ENCODE measurements at places on chromosomes 3 and 15.

DNA sequence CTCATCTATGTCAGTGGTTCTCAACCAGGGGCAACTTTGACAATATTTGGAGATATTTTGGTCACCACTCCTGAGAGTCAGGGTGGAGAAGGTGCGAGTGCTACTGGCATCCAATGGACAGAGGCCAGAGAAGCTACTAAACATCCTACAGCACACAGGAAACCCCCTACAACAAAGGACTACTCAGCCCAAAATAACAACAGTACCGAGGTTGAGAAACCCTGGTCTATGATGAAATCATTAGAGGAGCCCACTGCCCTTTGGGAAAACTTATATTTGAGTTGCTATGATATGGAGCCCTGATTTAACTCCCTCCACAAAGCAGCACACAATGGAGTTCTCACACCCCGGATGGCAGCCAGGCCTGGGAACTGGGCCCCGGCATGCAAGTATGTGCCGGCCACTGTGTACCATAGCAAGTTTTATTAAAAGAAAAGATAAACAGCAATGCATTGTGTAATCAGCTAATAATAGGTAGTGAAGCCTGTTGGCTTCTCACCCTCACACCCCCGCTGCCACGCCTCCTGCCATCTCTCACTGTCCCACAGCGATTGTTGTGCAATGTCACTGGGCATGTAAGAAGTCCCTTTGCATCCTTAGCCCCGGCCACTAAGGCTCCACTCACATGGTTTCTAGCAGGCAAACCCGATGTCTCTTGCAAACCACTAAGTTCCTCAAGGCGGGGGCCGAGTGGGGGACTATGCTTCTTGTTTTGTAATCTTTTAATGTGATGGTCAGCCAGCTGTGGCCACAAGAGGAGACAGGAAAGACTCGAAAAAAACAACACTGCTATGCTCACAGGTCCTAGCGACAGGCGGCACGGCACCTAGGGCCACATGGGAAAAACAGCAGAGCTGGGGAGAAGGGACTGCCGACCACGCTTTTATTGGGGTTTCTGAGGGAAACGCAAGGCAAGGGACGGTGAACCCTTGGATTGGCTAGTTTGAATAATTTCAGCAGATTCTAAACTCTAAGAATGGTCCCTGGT is 110.0 kb downstream of the AQP9 start:
- no peak for DNase-seq

DNA sequence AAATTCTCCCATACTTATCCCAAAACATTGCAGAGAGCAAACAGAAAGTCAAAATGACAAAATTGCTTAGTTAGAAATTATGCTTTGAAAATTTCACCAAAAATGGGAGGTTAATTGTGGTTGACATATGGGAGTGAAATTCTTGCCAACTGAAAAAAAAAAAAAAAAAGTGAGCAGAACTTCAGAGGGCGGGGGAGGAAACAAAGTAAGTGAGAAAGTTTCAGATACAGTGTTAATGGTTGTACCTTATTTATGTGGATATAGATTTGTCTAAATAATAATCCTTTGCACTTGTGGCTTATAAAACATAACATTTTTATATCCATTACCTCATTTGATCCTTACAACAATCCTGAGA is 91.5 kb upstream of the RAP2B start:
- no peak for DNase-seq

- DNase-seq, result no peak
Measured at GRCh38 chr3:141091426-141091825, 40.3 kb downstream of the SPSB4 start.

- peak; percentile 41 for DNase-seq
Measured at GRCh38 chr3:124834723-124835718, 52.1 kb downstream of the ITGB5 start.

DNA sequence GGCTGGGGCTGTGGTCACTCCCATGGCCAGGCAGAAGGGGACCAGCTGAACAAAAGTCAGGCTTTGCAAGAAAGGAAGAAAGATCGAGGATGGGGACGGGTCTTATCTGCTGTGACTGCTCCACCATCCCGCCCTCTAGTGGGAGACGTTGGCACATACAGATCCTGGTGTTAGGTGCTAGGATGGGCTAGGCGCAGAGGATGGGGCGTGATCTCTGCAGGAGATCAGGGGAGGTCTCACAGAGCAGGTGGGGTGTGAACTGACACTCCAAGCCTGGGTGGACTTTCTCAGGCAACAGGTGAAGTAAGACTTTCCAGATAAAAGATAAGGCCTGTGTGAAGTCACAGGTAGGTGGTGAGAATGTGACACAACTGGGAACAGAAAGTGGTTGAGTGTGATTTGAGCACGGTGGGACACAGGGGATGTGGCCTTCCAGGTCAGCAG is 141.9 kb upstream of the SMAD3 start:
- peak; percentile 39 for DNase-seq

GRCh38 chr3:138210528-138210927 is 23.4 kb downstream of the ARMC8 start:
- DNase-seq, result no peak

- DNase-seq, result peak; percentile 27
Measured at GRCh38 chr3:43162230-43163084, 56.6 kb upstream of the POMGNT2 start.

- no peak for DNase-seq
Measured at GRCh38 chr15:83850501-83851245, 196.8 kb downstream of the ADAMTSL3 start.

DNA sequence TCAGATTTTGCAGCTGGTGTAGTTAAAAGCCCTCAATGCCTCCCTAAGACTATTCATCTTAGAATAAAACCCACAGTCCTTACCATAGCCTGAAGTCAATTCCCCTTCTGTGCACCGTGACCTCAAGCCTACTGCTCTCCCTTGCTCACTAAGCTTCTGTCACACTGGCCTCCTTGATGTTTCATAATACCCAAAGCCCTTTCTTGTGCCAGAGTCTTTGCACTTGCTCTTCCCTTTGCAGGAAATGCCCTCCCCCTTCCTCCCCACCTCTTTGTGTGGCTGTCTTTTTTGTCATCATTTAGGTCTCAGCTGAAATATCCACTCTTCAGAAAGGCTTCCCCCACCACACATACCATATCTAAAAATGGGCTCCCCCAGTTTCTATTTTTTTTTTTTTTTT is 4.2 kb upstream of the PLEKHO2 start:
- no peak for DNase-seq

- DNase-seq, result no peak
Measured at GRCh38 chr3:43994657-43995546, 246.8 kb upstream of the TOPAZ1 start.

DNA sequence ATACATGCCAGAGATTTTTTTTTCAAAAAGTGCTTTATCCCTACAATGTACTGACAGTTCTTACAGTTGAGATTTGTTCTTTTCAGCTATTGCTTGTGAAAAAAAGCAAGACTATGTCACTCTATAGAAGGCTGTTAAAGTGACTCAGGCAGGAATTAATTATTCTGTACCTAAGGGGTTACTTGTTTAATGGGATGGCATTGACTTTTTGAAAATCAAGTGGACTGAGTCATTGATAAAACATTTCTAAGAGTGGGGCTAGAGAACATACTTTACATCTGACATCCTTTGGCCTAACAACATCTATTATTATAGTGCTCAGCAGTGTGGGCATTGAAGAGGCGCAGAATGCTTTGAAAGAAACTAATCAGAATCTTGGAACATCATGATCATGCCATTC is 34.3 kb downstream of the INTS14 start:
- DNase-seq, result no peak

DNA sequence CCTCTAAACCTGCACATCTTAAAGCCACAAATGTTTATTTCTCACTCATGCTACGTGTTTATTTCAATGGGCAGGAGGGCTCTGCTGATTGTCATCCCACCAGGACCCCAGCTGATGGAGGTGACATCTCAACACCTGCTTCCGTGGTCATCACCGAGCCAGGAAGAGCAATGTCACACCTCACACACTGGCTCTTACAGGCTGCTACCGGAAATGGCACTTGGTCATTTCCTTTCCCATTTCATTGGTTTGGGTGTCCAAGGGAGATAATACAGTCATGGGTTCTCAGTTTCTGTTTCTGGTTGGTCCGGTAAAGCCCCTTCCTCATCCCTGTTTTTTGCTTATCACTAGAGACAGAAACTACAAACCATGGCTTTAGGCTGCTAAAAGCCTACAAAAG is 41.9 kb downstream of the ABHD2 start:
- no peak for DNase-seq

GRCh38 chr3:96657710-96658109 is 156.7 kb upstream of the EPHA6 start:
- no peak for DNase-seq

- no peak for DNase-seq
Measured at GRCh38 chr3:133136114-133137041, 98.2 kb downstream of the TMEM108 start.

GRCh38 chr15:80251428-80252120 is 439 bp downstream of the CTXND1 start:
- no peak for DNase-seq

- no peak for DNase-seq
Measured at GRCh38 chr15:42087460-42087859, 6.9 kb downstream of the PLA2G4D start.

GRCh38 chr3:185757176-185757575 is 67.7 kb downstream of the IGF2BP2 start:
- no peak for DNase-seq

DNA sequence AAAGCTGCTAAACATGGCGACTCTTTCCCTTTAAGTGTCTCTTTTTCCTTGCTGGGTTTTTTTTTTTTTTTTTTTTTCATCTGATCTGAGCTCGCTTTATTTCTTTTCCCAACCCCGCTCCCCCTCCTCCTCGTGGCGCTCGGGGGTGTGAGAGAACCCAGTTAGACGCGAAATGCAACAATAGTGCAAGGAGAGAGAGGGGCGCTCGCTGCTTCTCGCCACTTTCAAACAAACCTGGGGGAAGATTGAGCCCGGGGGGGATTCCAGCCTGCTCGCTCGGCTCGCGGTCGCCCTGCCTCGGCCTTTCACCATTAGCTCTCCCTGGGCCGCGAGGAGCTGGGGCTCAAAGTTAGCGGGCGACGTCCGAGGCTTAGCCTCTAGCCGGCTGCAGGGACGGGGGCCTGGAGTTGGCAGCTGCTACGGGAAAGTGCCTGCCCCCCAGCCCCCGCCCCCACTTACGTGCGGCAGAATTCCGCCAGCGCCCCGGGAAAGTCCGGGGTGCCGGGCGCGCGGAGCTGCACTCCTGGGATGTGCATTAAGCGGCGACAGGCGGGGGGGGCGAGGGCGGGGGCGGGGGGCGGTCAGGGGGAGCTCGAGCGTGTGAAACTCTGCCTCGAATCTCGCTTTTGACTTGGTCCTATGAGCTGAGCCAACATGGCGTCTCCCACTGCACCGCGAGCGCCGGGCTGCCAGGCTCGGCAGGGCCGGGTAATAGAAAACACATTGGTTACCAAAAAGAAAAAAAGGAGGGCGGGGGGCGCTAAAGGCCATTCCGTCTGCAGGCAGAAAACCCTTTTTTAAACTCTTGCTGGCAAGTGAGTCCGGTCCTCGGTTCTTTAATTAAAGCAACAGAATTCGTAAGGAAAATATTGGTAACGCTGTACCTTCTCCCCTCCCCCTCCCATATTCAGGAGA is 10.4 kb downstream of the NR2F2 start:
- DNase-seq, result no peak

- DNase-seq, result no peak
Measured at GRCh38 chr15:67613211-67613610, 70.7 kb downstream of the MAP2K5 start.

GRCh38 chr15:69941706-69942495 is 155.8 kb downstream of the TLE3 start:
- no peak for DNase-seq

DNA sequence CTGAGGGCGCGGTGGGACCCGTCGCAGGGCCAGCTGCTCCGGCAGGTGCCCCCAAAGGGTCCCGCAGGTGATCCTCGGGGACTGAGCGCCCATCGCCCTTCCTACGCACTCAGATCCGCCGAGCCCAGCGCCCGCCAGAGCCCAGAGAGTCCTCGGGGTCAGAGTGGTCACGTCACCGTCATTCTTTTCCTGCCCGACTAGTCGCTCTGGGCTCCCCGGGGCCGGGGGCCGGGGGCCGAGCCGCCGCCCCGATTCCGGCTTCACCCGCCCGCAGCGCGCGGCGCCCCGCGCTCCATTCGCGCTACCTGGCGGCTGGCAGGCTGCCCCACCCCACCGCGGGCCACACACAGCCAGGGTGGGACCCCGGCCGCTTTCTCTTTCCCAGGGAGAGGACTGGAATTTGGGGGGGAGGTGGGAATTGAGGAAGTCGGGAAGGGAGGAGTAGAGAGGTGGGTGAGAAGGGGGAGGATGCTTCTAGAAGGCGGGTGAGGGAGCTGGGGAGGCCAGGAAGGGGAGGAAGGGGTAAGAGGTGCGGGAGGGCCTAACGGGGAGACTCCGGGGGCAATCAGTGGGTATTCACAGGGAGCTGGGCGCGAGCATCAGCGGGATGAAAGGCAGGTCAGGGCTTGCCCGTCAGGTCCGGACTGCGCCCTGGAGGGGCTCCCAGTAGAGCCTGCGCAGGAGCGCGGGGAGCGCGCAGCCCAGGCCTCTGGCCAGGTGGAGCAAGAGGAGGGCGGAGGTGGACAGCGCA is 36.1 kb upstream of the EPHB3 start:
- DNase-seq, result no peak

GRCh38 chr3:177495566-177495965 is 298.3 kb upstream of the TBL1XR1 start:
- no peak for DNase-seq

DNA sequence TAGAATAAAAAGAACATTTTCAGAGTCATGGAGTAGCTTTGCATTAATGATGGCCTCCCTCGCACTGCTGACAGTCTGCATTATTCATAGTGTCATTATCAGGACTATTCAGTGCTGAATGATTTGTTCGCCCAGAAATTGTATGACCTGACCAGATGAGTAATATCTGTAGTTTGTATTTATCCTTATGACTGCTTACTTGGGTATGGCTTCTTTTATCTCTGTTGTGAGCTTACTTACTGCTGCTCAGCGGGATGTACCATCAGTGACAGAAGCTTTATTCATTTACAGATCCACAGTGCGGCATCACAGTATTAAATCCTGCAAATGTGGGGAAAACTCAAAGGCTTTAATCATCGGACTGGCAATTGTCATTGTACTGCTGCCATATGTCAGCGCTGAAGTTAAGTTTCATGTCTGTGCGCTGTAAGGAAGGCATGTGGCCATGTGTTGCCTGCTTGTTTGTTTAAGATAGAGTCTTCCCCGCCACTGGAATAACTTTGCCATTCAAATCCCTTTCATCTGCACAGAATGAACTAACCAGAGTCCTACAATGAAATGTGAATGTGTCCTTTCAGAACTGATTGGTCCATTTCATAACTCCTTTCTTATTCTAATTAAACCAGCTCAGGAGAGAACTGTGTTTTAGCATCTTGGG is 262.2 kb downstream of the CHL1 start:
- DNase-seq, result no peak

- no peak for DNase-seq
Measured at GRCh38 chr3:12343047-12343501, 54.2 kb downstream of the PPARG start.

DNA sequence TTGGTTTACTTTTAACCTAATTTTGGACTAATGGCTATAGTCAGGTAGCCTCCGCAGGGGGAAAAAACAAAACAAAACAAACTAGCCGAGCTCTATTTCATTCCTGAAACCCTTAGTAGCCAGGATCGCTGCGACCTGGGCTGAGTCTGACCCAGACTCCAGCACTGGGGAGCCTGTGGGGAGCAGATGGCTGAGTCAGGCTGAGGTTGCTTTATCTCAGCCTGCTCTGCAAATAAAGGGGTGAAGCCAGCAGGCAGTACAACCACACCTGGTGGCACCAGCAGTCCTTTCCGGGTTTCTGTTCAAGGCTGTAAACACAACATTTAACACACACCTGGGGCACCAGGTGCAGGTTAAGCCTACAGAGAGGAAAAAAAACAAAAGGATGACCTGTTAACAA is 27.3 kb downstream of the ABHD2 start:
- DNase-seq, result no peak
